ENCODE measurements at places on chromosomes 1 and 21.

GRCh38 chr1:173330149-173330951 lies 123.2 kb upstream of the TNFSF4 start:
- DNase-seq = no peak

GRCh38 chr1:84956097-84956496 lies 40.8 kb downstream of the MCOLN2 start:
- no peak for DNase-seq

GRCh38 chr1:57265104-57265503 lies 158.8 kb downstream of the DAB1 start:
- DNase-seq = no peak

GRCh38 chr21:36966821-36967768 lies 626 bp upstream of the HLCS start:
- DNase-seq = no peak

DNA sequence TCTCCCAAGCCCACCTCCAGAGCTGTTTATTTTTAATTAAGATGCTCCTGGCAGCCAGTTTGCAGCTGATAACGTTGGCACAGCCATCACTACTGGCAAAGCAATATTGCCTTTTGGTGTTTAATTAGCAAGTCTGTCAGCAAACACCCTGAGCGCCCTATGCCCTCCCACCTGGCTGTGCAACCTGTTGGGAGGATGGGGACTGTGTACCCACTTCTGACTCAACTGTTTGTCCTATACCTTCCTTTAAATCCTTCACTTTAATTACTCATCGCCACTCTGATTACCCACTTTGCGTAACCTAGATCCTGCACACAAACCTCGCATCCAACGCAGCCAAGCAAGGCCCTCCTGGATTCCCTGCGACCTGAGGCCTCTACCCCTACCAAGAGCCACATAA lies 67.1 kb downstream of the BCAR3 start:
- no peak for DNase-seq

GRCh38 chr1:111565968-111566367 lies 53.6 kb upstream of the RAP1A start:
- no peak for DNase-seq

- no peak for DNase-seq
Measured at GRCh38 chr1:93573940-93574469, 107.6 kb downstream of the BCAR3 start.

GRCh38 chr1:218200979-218201378 lies 84.1 kb upstream of the RRP15 start:
- no peak for DNase-seq

- no peak for DNase-seq
Measured at GRCh38 chr1:53982034-53982762, 35.8 kb downstream of the LDLRAD1 start.

DNA sequence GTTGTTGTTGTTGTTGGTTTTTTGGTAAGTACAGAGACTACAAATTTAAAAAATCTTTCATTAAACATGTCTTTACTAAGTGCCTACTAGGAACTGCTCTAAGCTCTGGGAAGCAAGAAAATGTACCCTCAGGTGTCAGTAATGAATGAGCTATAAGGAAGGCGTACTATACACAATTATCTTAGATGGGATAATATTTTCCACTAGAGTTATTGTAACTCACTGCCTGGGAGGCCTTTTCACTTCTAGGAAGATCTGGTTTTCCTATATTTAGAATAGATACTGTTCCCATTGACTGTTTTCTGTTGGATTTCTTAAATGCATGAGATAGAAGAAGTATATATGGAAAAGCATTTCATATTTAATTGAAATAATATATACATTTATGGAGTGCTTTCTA lies 19.6 kb downstream of the CLIC4 start:
- DNase-seq = no peak

DNA sequence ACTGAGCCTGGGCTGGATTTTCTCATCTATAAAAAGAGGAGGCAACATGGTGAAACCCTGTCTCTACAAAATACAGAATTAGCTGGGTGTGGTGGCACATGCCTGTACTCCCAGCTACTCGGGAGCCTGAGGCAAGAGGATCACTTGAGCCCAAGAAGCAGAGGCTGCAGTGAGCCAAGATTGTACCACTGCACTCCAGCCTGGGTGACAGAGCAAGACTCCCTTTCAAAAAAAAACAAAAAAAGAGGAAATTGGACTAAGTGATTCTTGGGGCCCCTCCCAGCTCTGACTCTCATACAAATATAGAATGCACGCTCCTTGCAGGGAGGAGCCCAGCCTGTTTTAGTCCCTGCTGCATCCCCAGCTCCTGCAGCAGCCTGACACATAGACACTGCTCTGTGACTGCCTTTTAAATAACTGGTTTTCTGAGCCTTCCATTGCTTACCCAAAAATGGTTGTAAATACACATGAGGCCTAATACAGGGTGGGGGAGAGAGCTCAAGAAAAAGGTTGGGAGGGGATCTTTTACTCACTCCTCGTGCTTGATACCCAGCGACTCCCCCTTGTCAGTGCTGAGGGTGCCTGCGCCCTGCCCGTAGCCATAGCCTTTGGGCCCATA lies 17.2 kb downstream of the CSRP1 start:
- DNase-seq = no peak

DNA sequence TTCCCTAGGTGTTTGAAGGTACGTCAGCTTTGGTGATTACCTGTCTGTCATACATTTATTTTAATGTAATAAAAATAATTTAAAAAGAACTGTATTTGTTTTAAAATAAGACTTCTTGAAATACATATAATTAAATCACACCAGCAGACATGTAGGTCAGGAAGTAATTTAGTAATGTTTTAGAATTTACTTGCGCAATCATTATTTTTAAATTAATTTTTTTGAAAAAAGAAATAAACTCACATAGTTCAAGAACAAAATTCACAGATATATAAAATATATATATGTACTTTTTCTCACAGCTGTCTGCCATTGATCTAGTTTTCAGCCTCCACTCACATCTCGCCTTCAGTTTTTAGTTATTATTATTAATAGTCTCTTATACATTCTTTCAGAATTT lies 875.9 kb downstream of the TTLL7 start:
- DNase-seq = no peak

DNA sequence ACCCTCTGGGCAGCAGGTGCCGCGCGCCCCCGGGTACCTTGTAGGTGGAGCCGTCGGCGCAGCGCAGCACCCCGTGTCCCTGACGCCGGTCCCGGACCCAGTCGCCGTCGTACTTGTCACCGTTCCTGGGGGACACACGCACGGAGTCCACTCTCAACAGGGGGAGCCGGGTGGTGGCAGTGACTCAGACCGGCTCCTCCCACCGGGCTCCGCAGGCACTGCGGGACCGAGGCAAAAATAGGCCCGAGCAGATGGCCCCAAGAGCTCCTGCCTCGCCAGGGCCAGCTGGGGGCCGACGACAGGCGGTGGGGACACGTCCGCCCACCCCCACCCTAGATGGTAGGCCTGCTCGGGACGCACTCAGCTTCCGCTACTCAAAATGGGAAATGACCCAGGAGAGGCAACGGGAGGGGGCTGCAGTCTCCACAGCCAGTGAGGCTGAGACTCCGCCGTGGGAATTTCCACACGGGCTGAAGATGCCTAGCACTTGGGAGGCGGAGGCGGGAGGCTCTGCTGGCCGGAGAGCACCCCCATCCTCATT lies 6.3 kb downstream of the MORN1 start:
- no peak for DNase-seq

DNA sequence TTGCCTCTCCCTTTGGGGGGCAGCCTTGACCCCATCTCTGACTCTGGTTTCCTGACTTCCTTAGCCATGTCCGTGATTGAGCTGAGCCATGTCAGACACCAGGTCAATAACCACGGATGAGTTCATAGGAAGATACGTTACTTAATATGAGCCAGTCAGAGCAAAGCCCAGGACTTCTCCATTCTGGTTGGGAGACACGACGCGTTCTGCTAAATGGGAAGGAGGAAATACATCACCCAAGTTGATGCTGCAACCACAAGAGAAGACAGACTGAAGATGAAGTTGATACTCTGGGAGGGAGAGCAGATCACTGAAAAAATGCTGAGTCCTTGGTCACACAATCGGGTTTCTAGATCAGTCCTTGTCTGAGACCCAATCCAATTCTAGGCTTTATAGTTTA lies 90.9 kb downstream of the MATN1 start:
- DNase-seq = no peak

DNA sequence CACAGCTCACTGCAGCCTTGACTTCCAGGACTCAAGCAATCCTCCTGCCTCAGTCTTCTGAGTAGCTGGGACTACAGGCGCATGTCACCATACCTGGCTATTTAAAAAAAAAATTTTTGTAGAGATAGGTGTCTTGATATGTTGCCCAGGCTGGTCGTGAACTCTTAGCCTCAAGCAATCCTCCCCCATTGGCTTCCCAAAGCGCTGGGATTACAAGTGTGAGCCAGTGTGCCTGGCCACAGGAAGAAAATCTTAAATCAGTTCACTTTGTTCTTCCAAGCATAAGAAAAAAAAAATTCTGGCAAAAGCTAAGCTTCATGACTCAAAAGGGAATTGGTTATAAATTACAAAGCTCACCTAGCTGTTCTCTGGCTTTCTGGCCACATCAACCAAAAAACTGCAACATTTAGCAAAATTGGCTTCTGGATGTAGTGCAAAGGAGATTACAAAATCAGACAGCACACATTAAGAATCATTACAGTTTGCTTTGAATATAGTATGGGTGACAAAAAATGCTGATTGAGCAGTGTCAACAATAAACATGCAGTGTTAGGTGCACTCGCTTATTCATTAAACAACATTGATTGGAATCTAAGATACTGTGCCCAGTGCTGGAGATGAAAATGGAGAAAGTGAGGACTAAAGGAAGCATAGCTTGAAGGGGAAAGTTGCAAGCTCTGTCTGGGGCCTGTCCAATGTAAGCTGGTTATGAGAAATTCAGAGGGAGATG lies 76.7 kb downstream of the KCTD3 start:
- no peak for DNase-seq

GRCh38 chr21:41170442-41170841 lies 2.5 kb downstream of the BACE2 start:
- DNase-seq = peak; percentile 9

- DNase-seq = no peak
Measured at GRCh38 chr1:44568128-44568900, 106.0 kb downstream of the TMEM53 start.

DNA sequence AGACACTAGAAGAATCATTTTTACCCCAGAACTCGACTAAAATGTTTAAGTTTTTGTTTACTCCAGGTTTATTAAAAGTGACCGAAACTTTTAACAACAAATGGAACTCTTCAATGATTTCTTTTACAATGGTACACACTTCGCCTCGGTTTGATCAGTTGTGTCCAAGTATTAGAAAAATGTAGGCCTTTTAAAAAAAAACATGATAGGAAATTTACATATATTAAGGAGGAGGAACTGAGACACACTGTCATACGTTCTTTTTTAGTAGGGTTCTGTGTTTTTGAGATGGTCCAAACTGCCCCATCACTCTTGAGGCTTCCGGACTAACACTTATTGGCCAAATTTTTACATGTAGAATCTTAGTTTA lies 1.3 kb downstream of the PRDM2 start:
- DNase-seq = no peak

DNA sequence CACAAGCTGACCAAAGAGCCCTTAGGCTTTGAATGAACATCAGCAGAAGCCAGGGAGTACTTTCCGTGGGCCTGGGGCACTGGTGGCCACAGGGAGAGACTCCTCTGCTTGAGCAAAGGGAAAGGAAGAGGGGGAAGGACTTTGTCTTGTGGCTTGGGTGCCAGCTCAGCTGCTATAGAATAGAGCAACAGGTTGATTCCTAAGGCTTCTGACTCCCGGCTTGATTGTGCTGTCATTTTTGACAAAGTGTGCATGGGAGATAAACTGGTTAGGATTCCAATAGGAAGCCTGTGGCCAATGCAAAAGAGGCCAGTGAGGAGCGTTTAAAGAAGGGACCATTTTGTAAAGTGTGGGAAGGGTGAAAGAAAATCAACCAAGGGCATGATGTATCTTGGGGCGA lies 11.9 kb upstream of the SMAP2 start:
- no peak for DNase-seq

GRCh38 chr21:44051462-44051941 lies 39.4 kb downstream of the TRAPPC10 start:
- no peak for DNase-seq

- DNase-seq = no peak
Measured at GRCh38 chr1:243663651-243664050, 186.4 kb downstream of the AKT3 start.

DNA sequence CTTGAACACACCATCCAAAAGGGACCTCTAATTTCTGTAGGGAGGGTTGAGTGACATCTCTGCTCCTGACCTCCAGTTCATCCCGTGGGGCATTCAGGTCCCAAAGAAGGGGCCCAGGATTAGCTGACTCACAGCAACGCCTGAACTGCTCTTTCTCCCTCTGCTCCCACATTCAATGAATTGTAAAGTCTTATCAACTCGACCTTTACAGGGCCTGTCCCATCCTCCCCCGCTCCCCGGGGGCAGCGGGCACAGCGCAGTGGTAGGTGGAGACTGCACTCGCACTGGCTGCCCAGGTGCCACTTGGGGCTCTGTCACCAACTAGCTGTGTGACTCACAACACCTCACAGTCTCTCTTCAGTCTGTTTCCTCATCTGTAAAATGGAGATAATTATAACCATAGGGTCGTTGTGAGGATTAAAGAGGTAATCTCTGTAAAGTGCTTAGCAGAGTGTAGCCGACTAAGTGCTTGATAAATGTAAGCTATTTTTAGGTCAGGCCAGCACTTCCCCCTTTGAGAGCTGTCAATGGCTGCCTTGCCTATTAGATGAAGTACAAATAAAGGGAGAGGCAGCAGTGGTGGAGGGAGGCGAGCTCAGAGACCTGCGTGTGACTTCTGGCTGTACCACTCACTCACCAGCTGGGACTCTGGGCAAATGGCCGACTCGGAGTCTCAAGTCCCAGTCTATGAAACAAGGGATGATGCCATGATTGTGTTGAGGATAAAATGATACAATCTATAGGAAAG lies 637 bp upstream of the MYBPHL start:
- no peak for DNase-seq

GRCh38 chr1:247373721-247374141 lies 42.1 kb upstream of the ZNF496 start:
- DNase-seq = peak; percentile 45

GRCh38 chr1:5793516-5793915 lies 198.7 kb downstream of the NPHP4 start:
- no peak for DNase-seq

GRCh38 chr1:30853350-30853749 lies 55.2 kb downstream of the SDC3 start:
- DNase-seq = no peak

GRCh38 chr1:14140831-14141401 lies 440.9 kb downstream of the PRDM2 start:
- no peak for DNase-seq

DNA sequence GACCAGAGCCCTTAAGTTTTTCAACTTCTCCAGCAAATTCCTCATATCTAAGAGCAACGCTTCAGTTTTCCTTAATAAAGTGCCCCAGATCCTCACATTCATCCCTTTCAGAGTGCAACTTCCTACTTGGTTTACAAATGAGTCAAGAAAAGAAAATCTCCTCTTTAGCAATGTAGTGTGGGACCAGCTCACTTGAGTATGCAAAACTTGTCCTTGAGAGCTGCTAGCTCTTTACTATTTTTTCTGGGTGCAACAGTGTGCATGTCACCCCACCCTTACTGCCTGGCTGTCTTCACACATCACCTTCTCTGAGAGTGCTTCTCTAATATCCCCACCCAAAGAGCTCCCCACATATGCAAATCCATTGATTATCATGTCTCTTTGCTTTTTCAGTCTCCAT lies 203.1 kb upstream of the CAMK1G start:
- no peak for DNase-seq

Data from activated CD4-positive, alpha-beta T cell treated with anti-CD3 and anti-CD28 coated beads, Interleukin-2, Interleukin-4, amounts not matched to agents 100 ng/mL and 50 ng/mL, durations not matched to agents 16 hours and 8 hours (primary cell).